ENCODE measurements at places on chromosomes 2 and 18. TPM values are rescaled to one million over a fixed set of nuclear protein-coding genes. Genes with fewer than 3 reads are reported as not detected.

ALK gene
- not detected for total RNA-seq

MPP4 gene
- total RNA-seq, result 0.10 TPM

TMEFF2 gene
- 0.33 TPM for total RNA-seq

FAHD2B gene
- 9.1 TPM for total RNA-seq

LIPG gene
- 0.32 TPM for total RNA-seq

DSG1 gene
- not detected for total RNA-seq

NT5C1B gene
- total RNA-seq, result not detected

ITPRIPL1 gene
- not detected for total RNA-seq

FLACC1 gene
- total RNA-seq, result not detected
